GM23248 (cell line): ENCODE measurements at places on chromosomes 6 and 20.

DNA sequence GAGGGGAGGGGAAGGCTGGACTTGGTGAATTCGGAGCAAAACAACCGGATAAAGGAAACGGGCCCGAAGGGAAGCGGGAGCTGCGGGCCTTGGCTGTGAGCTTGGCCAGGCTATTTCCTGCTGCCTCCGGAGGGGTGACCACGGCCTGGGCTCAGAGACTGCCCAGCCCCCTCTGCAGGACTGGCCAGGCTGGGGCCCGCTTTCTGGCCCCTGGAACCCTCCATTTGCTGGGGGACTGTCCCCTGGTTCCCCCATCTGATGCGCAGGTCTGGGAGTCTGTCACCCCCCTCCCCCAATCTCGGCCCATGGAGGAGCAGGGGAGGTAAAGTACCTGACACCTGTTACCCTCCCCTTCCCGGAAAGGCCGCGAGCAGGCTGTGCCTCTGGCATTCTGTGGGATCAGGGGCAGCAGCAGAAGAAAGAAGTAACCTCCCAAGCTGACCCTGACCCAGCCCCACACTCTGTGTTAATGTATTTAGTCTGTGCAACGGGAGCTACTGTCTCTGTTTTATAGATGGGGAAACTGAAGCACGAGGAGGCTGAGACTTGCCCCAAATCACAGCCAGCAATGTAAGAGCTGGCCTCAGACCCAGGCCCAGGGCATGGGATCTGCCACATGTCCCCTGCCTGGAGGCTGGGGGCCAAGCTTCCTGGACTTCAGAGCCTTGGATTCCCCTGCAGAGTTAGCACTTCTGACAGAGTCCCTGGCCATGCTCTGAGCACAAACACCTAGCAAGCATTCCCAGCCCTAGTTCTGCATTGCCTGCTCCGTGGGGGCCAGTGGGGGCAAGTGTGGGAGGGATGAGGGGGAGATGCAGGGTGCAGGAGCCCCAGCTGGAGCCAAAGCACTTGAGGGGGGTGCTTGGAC lies 3.5 kb downstream of the C20orf204 start:
- DNase-seq: peak; percentile 31

DNA sequence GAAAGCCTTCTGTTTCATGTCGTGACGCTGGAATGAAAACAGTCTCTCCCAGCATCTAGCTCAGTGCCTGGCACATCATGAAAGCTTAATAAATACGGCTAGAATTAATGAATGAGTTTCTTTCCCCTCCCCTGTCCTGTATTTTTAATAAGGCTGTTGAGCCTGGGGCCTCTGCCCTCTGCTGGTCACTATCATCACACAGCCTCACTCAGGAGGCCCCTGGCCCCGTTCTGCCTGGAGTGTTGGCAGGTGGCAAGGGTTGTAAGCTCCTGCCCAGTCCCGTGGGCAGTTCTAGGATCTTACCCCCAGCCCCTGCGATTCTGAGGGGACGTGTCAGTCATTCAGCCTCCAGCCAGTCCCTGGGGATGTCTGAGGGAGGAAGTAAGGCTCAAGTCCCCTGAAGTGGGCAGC lies 41.4 kb downstream of the PHACTR3 start:
- peak; percentile 7 for DNase-seq

GRCh38 chr6:26187981-26188635 lies 100.9 kb downstream of the HFE start:
- peak; percentile 78 for DNase-seq

- peak; percentile 51 for DNase-seq
These were observed 15.8 kb downstream of the SHPRH start for GRCh38 chr6:145948328-145948727.

GRCh38 chr6:34791164-34791700 lies 651 bp upstream of the BLTP3A start:
- peak; percentile 61 for DNase-seq

GRCh38 chr6:119887666-119888065 lies 538.1 kb upstream of the MAN1A1 start:
- no peak for DNase-seq

DNA sequence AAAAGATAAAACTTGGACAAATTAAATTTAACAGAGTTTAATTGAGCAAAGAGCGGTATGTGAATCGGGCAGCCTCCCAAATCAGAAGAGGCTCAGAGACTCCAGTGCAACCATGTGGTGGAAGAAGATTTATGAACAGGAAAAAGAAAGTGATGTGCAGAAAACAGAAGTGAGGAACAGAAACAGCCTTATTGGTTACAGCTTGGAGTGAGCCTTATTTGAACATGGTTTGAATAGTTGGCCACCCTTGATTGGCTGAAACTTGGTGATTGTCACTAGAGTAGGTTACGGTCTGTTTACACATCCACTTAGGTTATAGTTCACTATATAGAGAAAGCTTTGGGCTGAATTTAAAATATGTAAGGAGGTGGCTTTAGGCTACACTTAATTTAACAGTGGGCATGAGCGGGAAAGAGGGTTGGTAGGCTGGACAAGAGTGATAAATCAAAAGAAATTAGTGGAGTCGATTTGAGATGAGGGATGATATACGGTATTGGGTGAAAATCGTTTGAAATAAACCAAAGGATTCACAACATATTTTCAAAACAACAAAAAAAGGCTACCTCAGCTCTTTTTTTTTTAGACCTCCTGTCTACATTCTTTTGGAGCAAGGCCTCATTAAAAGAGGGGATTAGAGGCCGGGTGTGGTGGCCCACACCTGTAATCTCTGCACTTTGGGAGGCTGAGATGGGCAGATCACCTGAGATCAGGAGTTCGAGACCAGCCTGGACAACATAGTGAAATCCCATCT lies 84.3 kb upstream of the PREP start:
- no peak for DNase-seq

DNA sequence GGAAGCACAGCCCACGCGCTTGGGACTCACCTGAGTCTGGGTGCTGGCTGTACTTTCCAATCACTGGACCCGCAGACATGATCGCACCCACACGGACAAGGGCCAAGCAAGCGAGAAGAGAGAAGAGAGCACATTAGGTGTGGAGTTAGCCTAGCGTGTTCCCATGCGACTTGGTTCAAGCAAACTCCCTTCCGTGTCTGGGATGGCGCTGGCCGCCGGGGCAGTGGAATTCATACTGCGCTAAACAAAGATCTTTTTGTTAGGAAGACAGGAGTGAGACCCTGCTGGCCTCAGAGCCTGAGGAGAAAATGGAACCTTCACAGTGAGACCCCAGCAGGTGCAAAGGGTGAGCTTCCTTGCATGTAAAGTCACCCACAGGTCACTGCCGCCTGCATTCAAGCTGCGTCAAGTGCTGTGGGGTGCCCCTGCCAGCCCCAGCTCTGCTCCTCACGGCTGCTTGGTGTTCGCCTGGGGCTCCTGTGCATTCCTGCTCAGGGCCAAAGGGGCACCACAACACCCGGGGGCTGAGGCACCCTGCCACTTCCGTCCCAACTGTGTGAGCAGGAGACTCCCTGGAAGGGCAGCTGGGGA lies 26.4 kb downstream of the PSMG4 start:
- no peak for DNase-seq

- DNase-seq: peak; percentile 8
These were observed 339.2 kb upstream of the JAG1 start for GRCh38 chr20:11012975-11013374.

DNA sequence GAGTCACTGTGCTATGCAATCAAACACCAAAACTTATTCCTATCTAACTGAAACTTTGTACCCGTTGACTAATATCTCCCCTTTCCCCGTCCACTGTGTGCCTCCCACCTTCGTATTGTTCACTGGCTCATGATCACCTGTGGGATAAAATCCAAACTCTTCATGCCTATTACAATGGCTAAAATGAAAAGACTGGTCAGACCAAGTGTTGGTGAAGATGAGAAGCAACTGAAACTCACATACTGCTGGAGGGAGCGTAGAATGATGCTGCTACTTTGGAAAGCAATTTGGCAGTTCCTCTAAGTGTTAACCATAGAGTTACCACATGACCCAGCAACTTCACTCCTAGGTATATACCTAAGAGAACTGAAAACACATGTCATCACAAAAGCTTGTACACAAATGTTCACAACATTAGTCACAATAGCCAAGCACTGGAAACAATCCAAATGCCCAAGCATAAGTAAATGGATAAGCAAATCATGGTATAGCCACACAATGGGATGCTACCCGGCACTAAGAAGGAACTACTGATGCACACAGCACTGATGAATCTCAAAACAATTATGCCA lies 13.1 kb downstream of the RPS10 start:
- peak; percentile 48 for DNase-seq

GRCh38 chr6:40290816-40291215 lies 296.3 kb downstream of the LRFN2 start:
- DNase-seq: no peak

DNA sequence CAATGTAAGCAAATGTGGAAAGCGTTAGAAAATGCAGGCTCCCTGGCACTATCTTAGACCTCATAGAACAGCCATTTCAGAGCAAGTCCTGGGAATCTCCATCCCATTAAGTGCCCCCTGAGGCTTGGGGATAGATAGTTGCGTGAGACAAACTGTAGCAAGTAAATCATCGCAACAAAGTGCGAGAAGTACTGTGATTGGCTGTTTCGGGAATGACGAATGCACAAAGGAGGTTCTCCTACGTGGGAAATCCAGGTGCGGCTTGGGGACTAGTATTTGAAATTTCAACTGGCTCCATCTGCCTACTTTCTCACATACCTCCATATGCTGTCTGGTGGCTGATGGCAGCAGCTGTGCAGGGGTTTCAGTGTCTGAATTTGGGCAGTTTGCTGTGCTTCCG lies 84.5 kb downstream of the PLEKHG1 start:
- DNase-seq: no peak

DNA sequence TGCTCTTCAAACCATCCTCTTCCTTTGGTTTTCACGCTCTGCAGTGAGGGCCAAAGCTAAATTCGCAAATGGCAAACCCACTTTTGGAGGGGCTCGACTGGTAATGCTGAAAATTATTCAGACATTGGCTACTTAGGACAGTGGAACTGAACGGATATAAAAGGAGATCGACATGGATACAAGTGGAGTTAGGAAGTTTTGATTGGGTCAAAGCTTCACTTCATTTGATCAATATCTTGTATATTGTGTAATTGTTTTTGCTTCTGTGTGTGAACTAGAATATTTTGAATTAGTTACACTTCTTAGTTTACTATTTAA lies 1.2 kb downstream of the FAM8A1 start:
- no peak for DNase-seq

DNA sequence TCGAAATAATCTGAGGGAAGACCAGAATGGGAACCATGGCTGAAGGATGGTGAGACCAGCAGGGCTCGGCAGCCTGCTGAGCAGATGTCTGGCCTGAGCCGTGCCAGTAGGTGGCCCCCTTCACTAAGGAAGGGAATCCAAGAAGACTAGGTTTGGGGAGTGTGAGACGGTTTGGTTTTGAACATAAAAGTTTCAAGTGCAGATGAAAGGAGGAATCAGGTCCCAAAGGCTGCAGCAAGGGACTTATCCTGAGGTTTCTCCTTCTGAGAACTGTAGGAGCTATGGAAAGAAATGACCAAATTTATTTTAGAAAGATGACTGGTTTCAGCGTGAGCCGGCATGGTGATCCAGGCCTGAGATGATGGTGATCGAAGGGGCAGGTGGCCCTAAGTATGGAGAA lies 4.6 kb upstream of the OSER1 start:
- DNase-seq: peak; percentile 85

DNA sequence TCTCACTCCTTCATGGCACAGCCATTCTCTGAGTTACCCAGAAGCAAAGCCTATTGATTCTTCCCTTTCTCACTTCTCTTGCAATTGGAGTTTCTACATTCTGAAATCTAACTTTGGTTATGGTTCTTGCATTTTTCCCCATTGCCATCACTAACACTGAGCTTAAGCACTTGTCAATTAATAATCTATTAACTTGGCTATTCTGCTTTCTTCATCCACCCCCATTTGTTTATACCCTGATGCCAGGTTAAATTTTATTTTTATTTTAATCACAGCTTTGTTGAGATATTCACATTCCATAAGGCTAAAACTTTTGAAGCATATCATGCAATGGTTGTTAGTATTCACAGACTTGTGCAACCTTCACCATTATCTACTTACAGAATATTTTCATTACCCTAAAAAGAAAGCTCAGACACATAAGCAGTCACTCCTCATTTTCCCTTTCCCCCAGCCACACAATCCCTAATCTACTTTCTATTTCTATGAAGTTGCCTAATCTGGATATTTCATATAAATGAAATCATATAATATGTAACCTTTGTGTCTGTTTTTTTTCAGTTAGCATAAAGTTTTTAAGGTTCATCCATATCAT lies 222.3 kb downstream of the UBE3D start:
- peak; percentile 34 for DNase-seq

DNA sequence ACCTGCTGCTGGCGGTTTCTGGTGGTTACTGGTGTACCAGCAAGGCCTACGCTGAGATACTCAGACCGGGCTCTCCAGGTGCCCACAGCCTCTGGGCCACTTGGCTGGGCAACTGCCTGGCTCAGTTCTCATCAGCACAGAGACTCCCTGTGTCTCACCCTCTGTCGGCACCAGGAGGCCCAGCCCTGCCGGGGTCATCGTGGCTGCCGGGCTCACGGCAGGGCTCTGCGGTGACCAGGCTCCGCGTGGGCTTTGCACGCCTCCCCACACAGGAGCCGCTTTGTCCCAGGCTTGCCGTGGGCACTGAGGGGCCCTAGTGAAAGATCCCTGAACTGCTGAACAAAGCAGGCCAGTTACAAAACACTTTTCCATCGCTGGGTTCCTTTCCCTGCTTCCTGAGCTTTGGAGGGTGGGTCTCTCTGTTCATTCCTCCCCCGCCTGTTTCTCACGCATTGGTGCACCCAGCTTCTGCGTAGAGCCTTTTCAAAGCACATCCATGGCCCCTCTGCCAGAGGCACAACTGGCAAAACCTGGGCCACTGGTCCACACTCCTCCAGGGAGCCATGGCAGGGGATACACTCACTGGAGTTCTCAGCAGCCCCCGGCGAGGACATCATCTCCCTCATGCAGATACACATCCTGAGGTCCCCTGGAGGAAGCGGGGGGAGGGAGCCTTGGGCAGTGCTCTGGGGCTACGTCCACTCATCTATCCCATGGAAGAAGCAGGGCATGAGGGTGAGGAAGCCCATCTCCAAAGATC lies 117.0 kb downstream of the NFATC2 start:
- DNase-seq: no peak

GRCh38 chr20:2093159-2093781 lies 8.4 kb upstream of the STK35 start:
- DNase-seq: peak; percentile 41

- peak; percentile 64 for DNase-seq
These were observed 29.0 kb upstream of the TMEM244 start for GRCh38 chr6:129890164-129890563.

GRCh38 chr6:52552278-52552643 lies 24.6 kb downstream of the TRAM2 start:
- no peak for DNase-seq

GRCh38 chr20:63628246-63628975 lies 1.5 kb upstream of the GMEB2 start:
- DNase-seq: peak; percentile 80

GRCh38 chr6:155313602-155314091 lies 637 bp downstream of the TFB1M start:
- peak; percentile 33 for DNase-seq

GRCh38 chr6:7106215-7106751 lies 1.5 kb upstream of the RREB1 start:
- no peak for DNase-seq

GRCh38 chr20:1124421-1124820 lies 6.0 kb downstream of the PSMF1 start:
- DNase-seq: no peak

GRCh38 chr20:50269091-50270033 lies 78.7 kb downstream of the CEBPB start:
- peak; percentile 28 for DNase-seq
